Kasumi-1 (cell line): ENCODE measurements at places on chromosomes 4 and X.

- DNase-seq, result no peak
These were observed 36.5 kb downstream of the OCRL start for GRCh38 chrX:129576539-129576938.

DNA sequence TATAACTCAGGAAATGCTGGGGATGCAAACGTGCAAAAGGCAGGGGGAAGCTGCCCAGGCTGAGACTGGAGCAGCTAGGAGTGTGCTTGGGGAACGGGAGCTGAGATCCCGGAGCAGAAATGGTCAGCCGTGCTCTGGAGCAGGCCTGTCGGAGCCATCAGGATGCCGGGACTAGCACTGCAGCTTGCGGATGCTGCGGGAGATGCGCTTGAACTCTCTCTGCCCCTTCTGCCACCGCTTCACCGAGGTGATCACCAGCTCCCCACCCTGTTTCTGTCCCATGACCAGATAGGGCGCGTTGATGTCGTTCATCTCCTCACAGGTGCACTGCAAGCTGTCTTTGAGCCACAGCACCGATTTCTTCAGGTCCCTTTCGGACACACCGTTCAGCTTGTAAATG is 7.6 kb downstream of the SFRP2 start:
- no peak for DNase-seq

- no peak for DNase-seq
These were observed 89.4 kb upstream of the IL13RA1 start for GRCh38 chrX:118637997-118638396.

DNA sequence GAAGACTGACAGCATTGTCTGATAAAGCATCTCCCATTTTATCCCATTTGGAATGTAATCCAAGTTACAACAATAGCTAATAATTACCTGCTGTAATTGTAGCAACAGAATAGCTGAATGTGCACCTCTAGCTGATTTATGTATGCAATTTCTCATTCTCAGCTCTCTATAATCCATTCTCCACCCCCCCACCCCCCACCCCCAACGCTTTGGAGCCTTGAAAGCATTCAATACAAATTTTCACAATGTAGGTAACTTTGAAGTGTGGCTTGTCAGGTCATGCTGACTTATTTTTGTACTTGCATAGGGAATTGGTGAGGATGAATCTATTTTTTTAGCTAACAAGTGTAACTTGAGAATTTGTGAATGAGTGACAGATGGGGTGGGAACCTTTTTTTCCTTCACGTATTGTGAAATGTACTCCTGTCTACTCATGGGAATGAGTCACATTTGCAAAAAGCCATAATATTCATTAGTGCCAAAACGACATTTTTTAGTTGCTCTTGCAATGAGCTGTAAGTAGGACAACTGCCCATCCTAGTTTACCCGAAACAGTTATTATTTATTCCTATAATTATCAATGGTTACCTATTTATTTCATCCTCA is 159.3 kb downstream of the PALLD start:
- no peak for DNase-seq

DNA sequence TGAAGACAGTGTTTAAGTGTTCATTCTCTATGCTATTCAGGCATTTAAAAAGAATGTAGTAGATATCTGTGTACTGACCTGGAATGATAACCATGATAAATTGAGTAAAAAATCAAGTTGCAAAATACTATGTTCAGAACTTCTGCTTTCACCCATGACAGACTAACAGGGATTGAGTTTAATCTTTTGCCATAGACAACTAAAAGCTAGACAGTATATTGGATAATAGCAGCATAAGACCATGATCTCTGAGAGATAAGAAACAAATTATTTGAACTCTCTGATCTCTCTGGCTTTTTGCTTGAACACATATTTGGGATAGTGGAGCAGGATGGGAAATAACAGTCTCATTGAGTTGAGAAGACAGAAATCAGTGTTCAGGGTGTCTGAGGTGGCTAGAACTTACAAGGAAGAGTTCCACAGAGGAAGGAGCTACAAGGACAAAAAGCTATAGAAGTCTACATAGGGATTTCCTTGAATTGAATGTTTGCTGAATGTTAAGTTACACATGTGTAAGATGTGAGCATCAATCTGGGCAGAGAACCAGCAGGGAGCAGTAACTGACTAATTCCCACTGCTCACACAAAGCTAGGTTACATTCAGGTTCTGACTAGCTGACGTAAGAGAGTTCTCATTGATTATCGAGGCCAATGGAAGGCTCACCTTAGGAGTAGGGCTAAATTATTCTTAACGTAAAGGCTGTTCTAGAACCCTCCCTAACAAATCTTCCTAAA is 60.4 kb downstream of the SLC30A9 start:
- DNase-seq, result no peak

- DNase-seq, result no peak
These were observed 60.4 kb downstream of the CXorf49B start for GRCh38 chrX:71823391-71824057.
